ENCODE measurements at places on chromosomes 5 and 9. TPM values are rescaled to one million over a fixed set of nuclear protein-coding genes. Genes with fewer than 3 reads are reported as not detected.

DNA sequence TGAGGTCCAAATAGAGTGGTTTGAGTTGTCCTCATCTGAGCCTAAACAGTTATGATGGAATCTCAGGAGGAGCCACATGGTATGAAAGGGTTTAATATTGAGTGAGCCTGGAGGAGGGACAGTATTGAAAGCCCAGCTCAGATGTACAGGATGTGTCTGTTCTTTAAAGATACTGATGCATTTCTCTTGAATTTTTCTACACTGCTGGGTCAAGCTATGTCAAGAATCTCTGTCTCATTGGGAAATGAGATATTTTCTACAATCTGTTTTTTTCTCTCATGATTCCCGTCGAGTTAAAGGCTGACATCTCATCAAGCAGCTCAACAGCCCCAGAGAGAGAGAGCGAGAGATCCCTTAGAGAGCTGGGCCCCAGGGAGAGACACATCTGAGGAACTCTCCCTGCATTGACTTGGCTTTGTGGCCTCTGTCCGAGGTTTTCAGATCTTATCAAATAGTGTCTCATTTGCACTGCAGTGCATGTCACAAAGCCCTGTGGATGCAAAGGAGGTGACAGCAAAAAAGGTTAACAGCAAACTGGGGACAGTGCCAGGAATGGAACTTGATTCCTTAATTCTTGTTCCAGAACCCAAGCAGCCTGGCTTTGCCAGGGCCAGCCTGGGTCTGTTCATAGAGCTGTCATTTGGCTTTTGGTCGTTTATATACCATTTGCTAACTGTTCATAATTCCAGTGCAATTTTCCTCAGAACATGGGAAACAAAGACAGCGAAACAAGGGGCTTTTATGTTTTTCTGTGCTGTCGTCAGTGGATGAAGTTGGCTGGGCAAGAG lies 19.0 kb upstream of the ACTBL2 start:
- peak; percentile 32 for DNase-seq

- no peak for DNase-seq
These were observed 34.2 kb upstream of the MYOT start for GRCh38 chr5:137833463-137833862.

GRCh38 chr5:142000173-142000572 lies 12.7 kb downstream of the GNPDA1 start:
- no peak for DNase-seq

Gene SLC28A3
- polyA plus RNA-seq: not detected

DNA sequence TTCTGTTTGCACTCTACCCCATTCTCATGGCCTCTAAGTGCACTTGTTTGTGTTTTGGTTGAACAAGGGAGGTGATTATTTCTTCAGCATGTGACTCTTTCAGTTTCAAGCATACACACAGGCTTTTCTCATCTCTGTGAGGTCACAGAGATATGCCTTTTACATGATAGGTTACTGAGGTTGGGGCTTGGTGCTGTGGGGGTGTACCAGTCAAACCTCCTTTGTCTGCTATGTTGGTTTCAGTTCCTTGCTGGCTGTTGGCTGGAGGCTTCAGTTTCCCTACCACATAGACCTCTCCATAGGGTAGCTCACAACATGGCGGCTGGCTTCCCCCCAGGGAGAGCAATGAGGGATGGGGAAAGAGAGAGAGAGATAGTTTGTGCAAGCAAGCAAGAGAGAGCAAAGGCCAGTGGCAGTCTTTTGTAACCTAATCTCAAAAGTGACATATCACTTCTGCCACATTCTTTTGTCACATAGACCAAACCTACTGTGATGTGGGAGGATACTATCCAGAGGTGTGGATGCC lies 96.7 kb upstream of the SEMA6A start:
- no peak for DNase-seq

All from muscle of arm (tissue), 14 donors.